Central memory CD8-positive, alpha-beta T cell (primary cell): ENCODE measurements at places on chromosomes 2 and 18.

- H3K4me1 ChIP-seq, result no peaks in the 10 kb centered on the region
- peaks cover 3% of the 10 kb centered on the region for H3K36me3 ChIP-seq
- no peak overlapping the region for H3K4me3 ChIP-seq
- H3K27me3 ChIP-seq, result no peaks in the 10 kb centered on the region
- DNase-seq, result no peak
Measured at GRCh38 chr2:102155703-102156515, 13.4 kb downstream of the IL1R1 start.

DNA sequence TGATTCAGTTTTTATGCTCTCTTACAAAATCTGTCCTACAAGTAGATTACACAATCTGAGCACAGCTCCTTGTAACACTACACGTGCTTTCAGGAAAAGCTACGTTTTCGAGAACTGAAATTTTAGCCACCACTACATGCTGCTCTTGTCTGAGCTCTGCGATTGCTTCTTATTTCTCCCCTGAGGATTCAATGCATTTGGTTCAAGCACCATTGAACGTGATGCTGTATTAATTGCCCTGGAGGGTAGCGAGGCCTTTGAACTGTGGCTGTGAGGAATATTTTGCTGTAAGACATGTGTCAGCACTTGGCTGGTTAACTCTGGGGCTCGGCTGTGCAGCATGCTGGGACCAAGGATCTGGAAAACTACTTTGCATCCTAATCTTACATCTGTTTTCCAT, 405.8 kb downstream of the EPHA4 start:
- peaks cover 17% of the 10 kb centered on the region for H3K27me3 ChIP-seq
- H3K4me1 ChIP-seq, result no peaks in the 10 kb centered on the region
- no peak for DNase-seq
- no peak overlapping the region for H3K27ac ChIP-seq
- no peaks in the 10 kb centered on the region for H3K36me3 ChIP-seq
- H3K4me3 ChIP-seq, result no peak overlapping the region

- H3K27me3 ChIP-seq, result no peaks in the 10 kb centered on the region
- H3K4me3 ChIP-seq, result no peak overlapping the region
- DNase-seq, result no peak
- no peak overlapping the region for H3K27ac ChIP-seq
Measured at GRCh38 chr2:136905779-136906178, 140.4 kb downstream of the THSD7B start.

DNA sequence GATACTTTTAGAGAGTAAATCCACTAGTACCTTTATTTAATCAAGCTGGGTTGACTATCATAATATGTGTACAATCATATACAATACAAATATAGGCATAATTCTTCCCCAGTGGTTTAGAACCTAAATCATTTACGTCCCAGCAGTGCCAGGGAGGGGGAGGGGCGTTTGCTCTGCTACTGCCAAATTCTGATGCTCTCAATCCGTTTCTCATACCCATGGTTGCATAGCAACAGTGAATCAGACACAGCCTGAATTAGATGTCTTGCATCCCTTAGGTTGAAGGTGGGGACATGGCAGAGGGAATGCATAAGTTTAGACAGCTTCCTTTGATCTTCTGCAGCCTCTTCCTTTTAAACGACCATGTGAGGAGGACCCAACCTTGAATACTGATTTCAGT, 135.4 kb downstream of the ABCA12 start:
- no peaks in the 10 kb centered on the region for H3K36me3 ChIP-seq
- no peaks in the 10 kb centered on the region for H3K4me1 ChIP-seq
- H3K4me3 ChIP-seq, result no peak overlapping the region
- no peak for DNase-seq

- no peak for DNase-seq
- H3K4me1 ChIP-seq, result no peaks in the 10 kb centered on the region
- H3K27ac ChIP-seq, result no peak overlapping the region
Measured at GRCh38 chr2:107607054-107607453, 219.6 kb upstream of the RGPD4 start.

DNA sequence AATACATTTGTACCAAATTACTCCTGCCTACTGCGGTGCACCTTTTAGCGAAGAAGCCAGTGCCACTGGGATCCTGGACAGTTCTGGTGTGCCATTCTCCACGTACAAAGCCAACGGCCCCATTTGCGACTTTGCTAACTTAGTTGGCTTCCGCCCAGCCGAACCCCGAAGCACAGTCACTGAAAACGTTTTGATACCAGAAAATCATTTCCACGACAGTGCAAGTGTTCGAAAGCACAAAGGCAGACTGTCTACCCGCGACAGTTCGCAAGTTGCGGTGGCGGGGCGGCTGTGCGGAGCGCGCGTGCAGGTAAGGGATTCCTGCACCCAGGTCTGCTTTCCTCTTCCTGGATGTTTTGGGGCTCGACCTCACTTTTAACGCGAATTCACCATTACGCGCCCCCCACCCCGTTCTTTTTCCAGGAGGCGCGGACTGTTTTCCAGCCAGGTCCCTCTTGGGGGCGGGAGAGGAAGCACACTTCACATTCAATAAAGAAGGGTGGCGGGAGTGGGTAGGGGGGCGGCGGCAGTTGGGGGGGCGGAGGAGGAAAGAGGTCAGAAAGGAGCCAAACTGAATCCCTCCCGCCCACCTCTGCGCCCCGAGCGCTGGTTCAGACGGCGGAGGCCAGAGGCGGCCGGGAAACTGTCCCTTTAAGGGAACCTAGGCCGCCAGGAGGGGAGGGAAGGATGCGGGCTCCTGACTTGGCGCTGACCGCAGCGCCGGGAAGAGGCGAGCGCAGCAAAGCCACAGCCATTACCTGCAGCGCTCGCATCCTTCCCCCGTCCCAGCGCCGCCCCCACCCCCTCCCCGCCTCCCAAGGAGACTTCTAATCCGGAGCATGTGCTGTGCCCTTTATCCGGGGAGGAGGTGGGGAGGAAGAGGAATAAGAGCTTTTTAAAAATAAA, 107.4 kb upstream of the KCTD1 start:
- H3K4me1 ChIP-seq, result peaks cover 6% of the 10 kb centered on the region
- peaks cover 3% of the 10 kb centered on the region for H3K36me3 ChIP-seq
- no peak for DNase-seq
- H3K4me3 ChIP-seq, result no peak overlapping the region
- peaks cover 80% of the 10 kb centered on the region for H3K27me3 ChIP-seq

DNA sequence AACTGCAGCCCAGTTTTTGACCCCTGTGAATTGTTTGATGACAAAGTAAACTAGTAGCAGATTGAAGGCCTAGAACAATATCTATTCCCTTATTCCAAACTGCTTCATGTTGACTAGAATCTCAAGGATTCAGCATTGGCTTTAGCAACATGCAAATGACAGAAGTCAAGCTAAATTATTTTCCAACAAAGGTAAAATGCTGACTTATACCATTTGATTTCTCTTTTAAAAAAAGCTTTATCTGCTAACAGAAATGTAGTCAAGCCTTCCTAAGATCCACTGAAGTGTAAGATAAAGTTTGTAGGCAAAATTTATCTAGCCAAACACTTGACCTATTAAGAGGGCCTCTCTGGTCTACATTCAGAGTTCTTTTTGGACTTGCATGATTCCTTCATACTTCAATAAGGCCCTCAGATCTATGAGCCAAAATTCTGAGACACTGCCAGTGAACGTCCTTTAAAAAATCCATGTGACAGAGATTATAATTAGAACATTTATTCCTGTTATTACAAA, 9.5 kb upstream of the CYBRD1 start:
- no peaks in the 10 kb centered on the region for H3K27me3 ChIP-seq
- no peaks in the 10 kb centered on the region for H3K36me3 ChIP-seq
- no peak overlapping the region for H3K27ac ChIP-seq
- peaks cover 6% of the 10 kb centered on the region for H3K4me1 ChIP-seq

- H3K4me1 ChIP-seq, result peaks cover 15% of the 10 kb centered on the region
- no peak within 1 kb of the TSS for H3K4me3 ChIP-seq
- H3K27ac ChIP-seq, result peak within 1 kb of the TSS; percentile 76
- peaks cover 9% of the 10 kb centered on the region for H3K27me3 ChIP-seq
- DNase-seq, result no peak
Measured at GRCh38 chr2:241776336-241777169, at the start of gene GAL3ST2. Gene GAL3ST2 (plus strand): TSS chr2:241776822. CDS start chr2:241776956, 134 bp downstream.

- H3K4me1 ChIP-seq, result no peaks in the 10 kb centered on the region
- no peak overlapping the region for H3K4me3 ChIP-seq
- no peaks in the 10 kb centered on the region for H3K27me3 ChIP-seq
- H3K36me3 ChIP-seq, result no peaks in the 10 kb centered on the region
- no peak for DNase-seq
Measured at GRCh38 chr2:227308784-227309183, 16.3 kb upstream of the MFF start.

DNA sequence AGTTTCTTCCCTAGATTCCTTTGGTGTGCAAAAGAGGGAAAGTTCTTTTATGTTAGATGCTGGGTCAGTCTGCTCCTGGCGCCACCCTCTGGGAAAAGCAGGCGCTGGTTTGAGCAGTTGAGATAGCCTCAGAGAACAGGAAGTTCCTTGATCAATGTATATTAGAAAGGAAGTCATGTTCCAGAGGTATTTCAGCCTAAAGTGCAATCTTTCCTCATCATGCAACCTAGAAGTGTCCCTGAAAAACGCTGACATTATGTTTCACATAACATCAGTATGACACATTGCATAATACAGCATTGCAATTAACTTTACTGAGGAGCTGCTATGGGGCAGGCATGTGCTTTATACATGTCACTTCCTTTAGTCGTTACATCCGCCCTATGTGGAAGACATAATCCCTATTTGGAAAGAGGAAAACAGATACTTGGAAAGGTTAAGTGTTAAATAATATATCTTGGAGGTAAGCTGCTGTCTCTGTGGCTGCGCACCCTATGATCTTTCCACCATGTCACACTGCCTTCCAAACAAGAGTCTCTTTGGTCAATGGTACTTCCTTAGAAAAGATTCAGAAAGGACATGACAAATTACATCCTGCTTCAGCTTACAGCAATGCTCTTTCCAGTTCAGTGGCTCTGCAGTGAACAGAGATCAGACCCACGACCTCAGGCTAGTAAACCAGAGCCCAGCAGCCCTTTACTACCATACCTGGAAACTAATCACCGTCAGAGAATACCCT, 369.7 kb downstream of the RAD51AP2 start:
- no peaks in the 10 kb centered on the region for H3K27me3 ChIP-seq
- H3K4me1 ChIP-seq, result no peaks in the 10 kb centered on the region

GRCh38 chr2:69132960-69133590, 120.1 kb downstream of the ANTXR1 start:
- no peak overlapping the region for H3K4me3 ChIP-seq
- H3K4me1 ChIP-seq, result no peaks in the 10 kb centered on the region
- H3K27ac ChIP-seq, result no peak overlapping the region
- H3K36me3 ChIP-seq, result no peaks in the 10 kb centered on the region
- H3K27me3 ChIP-seq, result peaks cover 15% of the 10 kb centered on the region

DNA sequence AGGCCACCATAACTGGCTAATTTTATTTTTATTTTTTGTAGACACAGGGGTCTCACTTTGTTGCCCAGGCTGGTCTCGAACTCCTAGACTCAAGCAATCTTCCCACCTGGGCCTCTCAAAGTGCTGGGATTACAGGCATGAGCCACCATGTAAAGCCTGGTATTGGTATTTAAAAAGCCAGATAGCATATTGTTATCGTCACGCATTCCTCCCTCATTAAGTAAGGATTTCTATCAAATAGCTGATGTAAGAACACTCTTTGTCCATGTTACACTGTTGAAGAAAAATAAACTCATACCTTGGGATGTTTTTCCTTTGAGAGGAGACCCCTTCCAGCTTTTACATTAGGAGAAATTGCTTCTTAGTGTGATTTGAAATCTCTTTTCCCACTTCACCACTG, 39.2 kb upstream of the DARS1 start:
- no peak overlapping the region for H3K27ac ChIP-seq
- H3K4me3 ChIP-seq, result no peak overlapping the region
- H3K4me1 ChIP-seq, result no peaks in the 10 kb centered on the region

GRCh38 chr2:71800106-71800809, 346.9 kb downstream of the DYSF start:
- H3K27me3 ChIP-seq, result peaks cover 25% of the 10 kb centered on the region
- DNase-seq, result no peak
- no peaks in the 10 kb centered on the region for H3K36me3 ChIP-seq
- H3K27ac ChIP-seq, result no peak overlapping the region
- no peaks in the 10 kb centered on the region for H3K4me1 ChIP-seq

DNA sequence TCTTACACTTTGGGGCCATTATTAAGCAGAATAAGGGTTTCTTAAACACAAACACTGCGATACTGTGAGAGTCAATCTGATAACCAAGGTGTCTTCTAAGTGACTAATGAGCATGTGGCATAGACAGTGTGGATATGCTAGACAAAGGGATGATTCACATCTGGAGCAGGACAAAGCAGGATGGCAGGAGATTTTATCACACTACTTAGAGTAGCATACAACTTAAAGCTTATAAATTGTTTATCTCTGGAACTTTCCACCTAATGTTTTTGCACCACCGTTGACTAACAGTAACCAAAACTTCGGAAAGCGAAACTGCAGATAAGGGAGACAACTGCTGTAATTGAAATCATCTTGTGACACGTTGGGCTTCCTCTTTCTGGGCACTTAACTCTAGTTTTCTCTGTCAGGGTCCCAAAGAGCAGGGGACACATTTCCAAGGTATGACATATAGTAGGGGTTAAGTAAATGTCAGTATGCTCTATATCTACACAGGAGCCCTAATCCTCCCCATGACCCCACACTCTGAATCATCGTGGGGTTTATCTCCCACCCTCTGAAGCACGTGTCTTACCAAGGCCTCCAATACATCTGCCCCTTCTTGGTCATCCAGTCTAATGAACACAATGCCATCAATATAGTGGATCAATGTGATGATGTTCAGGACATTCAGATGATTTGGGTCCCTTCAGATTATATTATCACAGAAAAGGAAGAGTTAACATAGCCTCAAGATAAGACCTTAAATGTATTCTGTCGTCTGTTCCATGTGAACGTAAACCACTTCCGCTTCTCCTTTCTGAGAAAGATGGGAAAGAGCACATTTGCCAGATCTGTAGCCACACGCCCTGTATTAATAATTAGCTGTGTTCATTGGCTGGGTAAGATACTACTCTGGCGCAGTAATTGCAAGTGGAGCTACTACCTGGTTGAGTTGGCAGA, 78.7 kb downstream of the FTCDNL1 start:
- H3K27me3 ChIP-seq, result no peaks in the 10 kb centered on the region
- H3K36me3 ChIP-seq, result no peaks in the 10 kb centered on the region
- DNase-seq, result no peak

DNA sequence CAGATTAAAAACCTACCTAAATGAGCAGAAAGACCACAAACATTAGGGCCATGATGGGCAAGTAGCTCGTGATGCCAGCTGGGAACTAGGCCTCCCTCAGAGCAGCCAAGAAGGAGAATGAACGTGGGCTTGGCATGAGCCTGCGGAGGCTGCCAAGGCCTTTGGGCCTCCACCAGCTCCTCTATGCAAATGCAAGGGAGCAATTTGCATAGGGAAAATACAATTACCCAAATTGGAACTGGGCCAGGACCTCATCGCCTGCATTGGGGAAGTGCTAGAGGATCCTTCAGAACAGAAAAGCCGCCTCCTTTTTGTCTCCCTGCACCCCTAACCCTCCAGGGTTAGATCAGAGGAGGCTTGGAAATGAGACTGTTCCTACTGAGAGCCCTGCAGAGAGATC, 326.4 kb downstream of the SMAD2 start:
- peaks cover 30% of the 10 kb centered on the region for H3K27me3 ChIP-seq
- peaks cover 2% of the 10 kb centered on the region for H3K36me3 ChIP-seq
- H3K4me1 ChIP-seq, result no peaks in the 10 kb centered on the region
- H3K27ac ChIP-seq, result no peak overlapping the region
- DNase-seq, result no peak
